NAMALWA (cell line): ENCODE measurements at places on chromosomes 11 and 22.

- DNase-seq, result no peak
Measured at GRCh38 chr11:118442301-118442700, 6.0 kb downstream of the KMT2A start.

- no peak for DNase-seq
Measured at GRCh38 chr11:32068134-32068870, 22.6 kb upstream of the RCN1 start.

GRCh38 chr11:70861559-70861958 lies 390.8 kb downstream of the SHANK2 start:
- no peak for DNase-seq

GRCh38 chr11:133052537-133052936 lies 479.8 kb downstream of the OPCML start:
- no peak for DNase-seq

DNA sequence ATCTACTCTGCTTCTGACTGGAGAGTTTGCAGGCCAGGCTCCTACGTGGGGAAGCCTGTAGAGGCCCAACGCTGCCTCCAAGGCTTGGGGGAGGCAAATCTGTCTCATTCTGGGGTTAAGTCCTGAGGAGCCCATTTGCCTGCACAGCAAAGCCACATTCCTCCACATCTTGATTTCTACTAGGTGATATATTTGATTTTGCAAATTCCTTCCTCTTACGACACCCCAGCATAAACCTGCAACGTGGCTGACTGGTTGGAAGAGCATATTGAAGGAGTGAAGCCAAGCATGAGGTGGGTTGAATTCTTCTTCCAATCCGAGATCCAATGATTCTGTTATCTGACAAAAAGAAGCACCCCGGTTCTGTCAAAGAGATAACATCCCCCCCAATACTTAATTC lies 87.1 kb downstream of the FBXO7 start:
- DNase-seq, result no peak

DNA sequence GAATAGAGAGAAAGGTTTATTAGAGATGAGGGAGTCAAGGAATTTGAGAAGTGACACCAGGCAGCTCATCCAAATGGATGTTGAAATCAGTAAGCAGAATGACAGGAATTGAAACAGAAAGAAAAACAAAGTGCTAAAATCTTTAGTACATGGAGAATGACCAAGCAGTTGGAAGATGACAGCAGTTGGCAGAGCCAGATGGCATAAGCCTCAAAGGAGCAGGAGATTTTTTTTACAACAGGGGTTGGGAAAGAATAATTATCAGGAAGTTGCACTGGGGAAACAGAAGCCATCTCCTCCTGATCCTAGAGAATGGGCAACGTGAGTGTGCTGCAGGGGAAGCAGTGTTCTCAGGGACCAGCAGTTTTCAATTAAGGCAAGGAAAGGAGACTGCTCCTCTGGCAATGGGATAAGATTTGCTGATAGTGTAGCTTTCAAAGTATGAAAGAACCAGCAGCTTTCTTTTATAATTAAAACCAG lies 28.9 kb downstream of the RAB39A start:
- DNase-seq, result peak; percentile 11

GRCh38 chr11:3859373-3859881 lies 4.0 kb downstream of the STIM1 start:
- peak; percentile 48 for DNase-seq
